Hematopoietic multipotent progenitor cell treated with erythropoietin and hydrocortisone succinate and interleukin-3 and kit ligand, for 8 days (in vitro differentiated cells): ENCODE measurements at places on chromosomes 4 and X.

- no peak for DNase-seq
These were observed 805 bp downstream of the KLB start for GRCh38 chr4:39407584-39407885.

DNA sequence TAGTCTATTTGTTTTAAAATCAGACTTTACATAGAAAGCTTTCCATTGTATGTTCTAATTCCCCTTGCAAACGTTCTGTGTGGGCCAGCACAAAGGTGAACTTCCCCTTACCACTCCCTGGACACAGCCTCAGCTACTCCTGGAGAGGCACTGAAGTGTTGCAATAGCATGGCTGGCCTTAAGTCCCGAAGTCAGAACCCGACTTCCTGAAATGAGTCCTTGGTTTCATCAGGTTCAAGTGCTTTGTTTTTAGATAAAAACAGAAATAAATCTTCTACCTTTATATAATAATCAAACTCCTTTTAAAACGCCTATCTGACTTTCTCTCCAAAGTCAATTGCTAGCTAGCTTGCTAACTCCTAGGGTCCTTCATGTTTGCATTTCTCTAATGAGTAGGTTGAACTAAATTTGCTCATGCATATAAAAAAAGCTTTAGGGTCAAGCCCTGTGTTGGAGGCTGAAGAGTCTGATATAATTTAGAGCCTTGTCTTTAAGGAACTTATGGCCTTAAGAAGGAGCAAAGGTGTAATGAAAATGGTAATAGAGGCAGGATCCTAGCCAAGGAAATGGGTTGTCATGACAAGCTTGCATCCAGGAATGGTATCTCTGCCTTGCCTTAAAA lies 9.0 kb downstream of the BMP3 start:
- no peak for DNase-seq

- DNase-seq, result no peak
These were observed 7.3 kb downstream of the SEC24B start for GRCh38 chr4:109440948-109441347.

DNA sequence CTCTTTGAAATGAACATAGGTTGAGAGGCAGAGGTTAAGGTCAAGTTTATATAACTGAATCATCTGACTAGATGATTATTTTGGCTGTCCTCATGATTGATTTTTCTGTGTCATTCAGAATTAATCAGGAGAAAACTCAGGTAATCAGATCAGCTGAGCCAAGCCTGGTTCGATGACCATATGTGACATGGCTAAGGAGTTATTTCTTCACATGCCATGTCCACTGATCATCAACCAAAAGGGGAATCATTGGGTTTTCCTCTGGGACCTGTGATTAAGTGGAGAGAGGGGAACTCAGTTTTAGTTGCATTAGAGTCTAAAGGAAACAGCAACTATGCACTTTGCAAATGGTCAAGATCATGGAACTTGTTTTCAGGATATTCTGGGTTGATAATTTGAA lies 20.3 kb upstream of the PACRGL start:
- DNase-seq, result no peak

GRCh38 chr4:108087293-108087967 lies 81.3 kb downstream of the LEF1 start:
- DNase-seq, result no peak

- DNase-seq, result no peak
These were observed 14.0 kb downstream of the PF4 start for GRCh38 chr4:73967866-73968265.

GRCh38 chr4:40842725-40843423 lies 93.1 kb downstream of the NSUN7 start:
- DNase-seq, result no peak

- no peak for DNase-seq
These were observed 391.0 kb downstream of the MAGEB5 start for GRCh38 chrX:26606971-26607370.

GRCh38 chr4:121041307-121042090 lies 30.8 kb downstream of the NDNF start:
- DNase-seq, result no peak

GRCh38 chrX:17590892-17591740 lies 146.2 kb upstream of the SCML1 start:
- peak; percentile 12 for DNase-seq

GRCh38 chr4:177509226-177509745 lies 67.0 kb upstream of the AGA start:
- DNase-seq, result no peak

- DNase-seq, result no peak
These were observed 19.8 kb downstream of the CPE start for GRCh38 chr4:165398570-165398969.

GRCh38 chr4:97984545-97985131 lies 158.6 kb downstream of the STPG2 start:
- no peak for DNase-seq

- DNase-seq, result no peak
These were observed 23.1 kb upstream of the NAP1L5 start for GRCh38 chr4:88720451-88721428.

- no peak for DNase-seq
These were observed 150.1 kb upstream of the MAGEB2 start for GRCh38 chrX:30065226-30065625.

GRCh38 chr4:94516999-94517398 lies 65.3 kb downstream of the PDLIM5 start:
- no peak for DNase-seq

- DNase-seq, result peak; percentile 0
These were observed 261.8 kb downstream of the MID1IP1 start for GRCh38 chrX:39063037-39063436.

DNA sequence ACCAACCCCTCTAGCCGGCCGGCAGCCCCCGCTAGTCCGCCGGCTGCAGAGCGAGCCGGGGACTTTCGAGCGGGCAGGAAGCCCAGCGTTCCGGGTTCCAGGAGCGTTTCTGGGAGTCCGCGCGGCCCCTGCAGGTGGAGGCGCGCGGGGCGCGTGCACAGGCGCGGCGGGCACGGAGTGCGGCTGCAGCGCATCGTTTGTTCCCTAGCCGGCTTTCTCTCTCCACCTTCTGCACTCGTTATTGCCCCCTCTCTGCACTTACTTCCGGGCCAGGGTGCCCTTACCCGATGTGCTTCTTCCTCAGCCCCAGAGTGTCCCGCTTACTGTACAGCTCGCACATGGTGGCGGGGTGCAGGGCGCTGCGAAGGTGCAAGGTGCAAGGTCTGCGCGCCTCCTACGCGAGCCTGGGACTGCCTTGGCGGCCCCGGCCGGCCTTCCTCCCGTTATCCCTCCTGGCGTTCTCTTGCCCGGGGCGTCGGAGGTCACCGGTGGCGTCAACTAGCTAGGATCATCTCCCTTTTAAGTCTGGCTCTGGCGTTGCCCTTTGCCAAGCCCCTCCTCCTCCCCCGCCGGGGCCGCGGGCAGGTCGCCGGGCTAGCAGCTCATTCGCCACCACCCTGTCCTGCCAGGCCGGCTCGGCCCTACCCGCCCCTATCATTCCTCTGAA lies at the start of gene ETNPPL:
Gene ETNPPL, minus strand, starts transcription at position 495 of the 667 bp plus-strand sequence. Its CDS starts 155 bp downstream, at position 340.
- peak; percentile 2 for DNase-seq

DNA sequence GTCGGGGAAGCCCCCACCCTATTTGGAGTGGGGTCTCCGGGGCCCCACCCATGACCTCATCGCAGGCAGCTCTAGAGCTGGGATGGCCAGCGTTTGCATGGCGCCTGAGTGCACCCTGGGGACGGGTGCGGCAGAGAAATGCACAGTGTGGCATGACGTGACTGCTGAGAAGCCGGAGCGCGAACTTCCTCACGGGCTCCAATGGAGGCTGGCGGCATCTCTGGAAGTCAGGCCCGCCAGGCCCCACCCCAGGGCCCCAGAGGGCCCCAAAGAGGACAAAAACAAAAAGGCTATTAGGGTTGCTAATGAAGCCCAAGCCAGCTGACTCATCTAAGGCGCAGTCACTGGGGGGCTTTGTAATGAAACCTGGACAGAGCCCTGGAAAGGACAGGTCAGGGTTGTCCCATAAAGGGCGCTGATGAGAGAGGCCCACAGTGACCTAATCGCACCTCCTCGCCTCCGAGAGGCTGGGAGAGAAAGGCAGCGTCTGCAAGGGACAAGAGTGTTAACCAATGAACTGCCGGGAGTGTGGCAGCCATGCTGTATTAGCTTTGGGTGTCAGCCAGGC lies 86.0 kb upstream of the C1QTNF7 start:
- DNase-seq, result no peak

DNA sequence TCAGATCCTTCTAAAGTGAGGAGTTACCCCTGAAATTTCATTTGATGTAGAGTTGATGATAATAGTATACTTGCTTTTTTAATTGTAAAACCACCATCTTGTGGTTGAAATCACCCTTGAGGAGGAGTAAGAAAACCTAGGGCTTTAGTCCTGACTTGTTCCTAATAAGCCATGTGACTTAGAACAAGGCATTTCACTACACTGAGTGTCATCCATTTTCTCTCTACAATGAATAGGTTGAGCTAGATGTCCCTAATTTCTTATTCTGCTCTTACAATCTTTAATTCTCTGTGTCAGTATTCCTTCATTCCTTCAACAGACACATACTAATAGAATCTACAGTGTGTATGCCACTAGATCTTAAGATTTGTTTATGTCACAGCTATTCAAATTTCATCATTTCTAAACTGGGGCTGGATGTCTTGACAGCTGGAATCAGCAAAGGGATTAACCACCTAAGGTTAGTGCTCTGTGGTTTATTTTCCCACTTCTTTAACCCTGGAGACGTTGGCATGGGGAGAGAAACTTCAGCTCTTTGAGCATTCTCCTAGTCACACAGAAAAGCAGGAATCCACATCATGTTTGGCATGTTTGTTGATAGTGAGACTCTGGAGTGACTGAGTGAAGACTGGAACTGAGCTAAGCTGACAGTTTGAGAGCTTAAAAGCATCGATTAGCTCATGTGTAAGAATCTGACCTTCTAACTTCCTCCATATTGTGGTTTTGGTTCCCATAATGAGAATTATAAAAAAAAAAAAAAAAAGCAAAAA lies 246.3 kb downstream of the NDST4 start:
- no peak for DNase-seq

GRCh38 chr4:138398322-138398721 lies 156.2 kb upstream of the SLC7A11 start:
- no peak for DNase-seq

DNA sequence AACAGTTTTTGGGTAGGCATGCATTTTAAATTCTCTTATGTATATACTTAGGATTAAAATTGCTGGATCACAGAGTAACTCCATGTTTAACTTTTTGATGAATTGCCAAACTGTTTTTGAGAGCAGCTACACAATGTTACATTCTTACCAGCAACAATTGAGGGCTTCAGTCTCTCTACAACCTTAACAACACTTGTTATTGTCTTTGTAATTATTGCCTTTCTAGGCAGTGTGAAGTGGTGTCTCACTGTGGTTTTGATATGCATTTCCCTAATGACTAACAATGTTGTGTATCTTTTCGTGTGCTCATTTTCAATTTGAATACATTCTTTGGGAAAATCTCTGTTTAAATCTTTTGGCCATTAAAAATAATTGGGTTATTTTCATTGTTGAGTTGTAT lies 17.3 kb upstream of the F11 start:
- DNase-seq, result no peak

DNA sequence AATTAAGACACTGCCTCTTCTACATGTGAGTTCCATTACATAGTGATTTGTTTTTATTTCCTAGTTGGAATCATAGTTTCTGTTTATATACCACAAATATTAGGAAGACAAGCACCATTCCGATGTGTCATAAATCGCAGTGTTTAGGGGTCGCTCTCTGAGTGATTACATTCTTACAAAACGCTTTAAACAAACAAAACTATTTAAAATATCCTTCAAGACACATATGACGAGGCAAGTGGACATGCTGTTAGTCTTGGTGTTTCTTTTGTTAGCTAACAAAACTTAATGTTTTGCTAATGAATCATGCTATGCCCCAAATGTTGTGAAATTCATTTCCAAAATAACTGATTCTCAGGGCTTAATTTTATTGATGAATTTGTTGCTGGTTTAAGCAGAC lies 1219.3 kb upstream of the PRKX start:
- no peak for DNase-seq

GRCh38 chr4:147793569-147794313 lies 61.9 kb downstream of the ARHGAP10 start:
- no peak for DNase-seq

- no peak for DNase-seq
These were observed 214.3 kb upstream of the SPRY1 start for GRCh38 chr4:123182289-123182688.

DNA sequence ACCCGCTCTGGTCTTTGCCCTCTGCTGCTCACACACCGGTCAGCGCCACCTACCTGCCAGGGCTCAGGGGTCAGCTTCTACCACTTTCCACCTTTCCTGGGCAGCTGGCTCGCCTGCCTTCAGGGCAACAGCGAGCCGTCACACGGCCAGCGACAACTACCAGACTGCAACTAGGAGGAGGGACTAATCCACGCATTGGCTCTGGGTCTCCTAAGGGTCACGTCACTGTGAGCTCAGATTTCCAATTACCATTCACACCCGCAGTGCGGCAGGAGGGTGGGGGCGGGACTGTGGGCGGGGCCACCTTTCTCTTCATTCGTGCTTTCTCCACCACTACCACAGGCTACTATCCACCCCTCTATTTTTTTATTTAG lies at the start of gene BEX5:
Gene BEX5, minus strand, starts transcription at position 172 of the 374 bp plus-strand sequence. CDS start 1,712 bp downstream, outside the sequence.
- DNase-seq, result no peak

GRCh38 chr4:83223781-83224180 lies 60.8 kb downstream of the COQ2 start:
- no peak for DNase-seq

GRCh38 chr4:145381163-145381562 lies 100.5 kb upstream of the SMAD1 start:
- DNase-seq, result no peak

DNA sequence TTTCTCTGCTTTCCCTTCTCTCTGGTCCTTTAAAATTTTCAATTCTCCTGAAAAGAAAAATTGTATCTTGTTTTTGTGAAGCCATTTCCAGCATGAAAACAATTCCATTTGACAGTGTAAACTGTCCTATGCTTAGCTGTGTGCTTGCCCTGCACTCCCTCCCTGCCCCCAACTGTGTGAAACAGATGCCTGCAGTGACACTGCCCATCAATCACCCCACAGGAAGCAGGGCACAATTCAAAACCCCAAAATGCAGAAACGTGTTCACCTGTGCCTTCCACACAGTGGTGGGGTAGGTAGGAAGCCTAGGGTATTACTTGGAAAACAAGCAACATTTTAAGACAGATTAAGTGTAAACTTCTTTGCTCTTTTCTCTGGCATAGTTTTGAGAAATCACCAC lies 6.2 kb upstream of the FHDC1 start:
- DNase-seq, result no peak

- DNase-seq, result no peak
These were observed 33.9 kb upstream of the GALNTL6 start for GRCh38 chr4:171779301-171779700.

DNA sequence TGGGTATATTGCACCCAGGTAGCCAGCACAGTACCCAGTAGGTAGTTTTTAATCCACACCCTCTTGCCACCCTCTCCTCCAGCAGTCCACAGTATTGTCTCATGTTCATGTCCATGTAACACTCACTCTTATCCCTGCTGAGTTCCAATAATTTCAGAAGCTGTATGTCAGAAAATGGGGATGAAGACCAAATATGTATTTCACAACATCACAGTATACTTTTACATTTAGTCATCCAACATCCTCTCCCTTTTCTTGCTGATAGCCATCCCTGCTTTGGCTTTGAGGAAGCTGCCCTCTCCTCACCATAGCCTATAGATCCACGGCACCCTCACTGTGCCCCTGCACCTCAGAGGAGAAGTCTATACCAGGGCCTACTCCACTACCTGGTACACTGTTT lies 126.0 kb upstream of the LDB2 start:
- no peak for DNase-seq

GRCh38 chr4:113815826-113816225 lies 54.3 kb upstream of the CAMK2D start:
- no peak for DNase-seq
